AG10803 (cell line): ENCODE measurements at places on chromosomes 5 and 9.

GRCh38 chr5:75349663-75350062 is 12.6 kb downstream of the HMGCR start:
- DNase-seq: no peak

DNA sequence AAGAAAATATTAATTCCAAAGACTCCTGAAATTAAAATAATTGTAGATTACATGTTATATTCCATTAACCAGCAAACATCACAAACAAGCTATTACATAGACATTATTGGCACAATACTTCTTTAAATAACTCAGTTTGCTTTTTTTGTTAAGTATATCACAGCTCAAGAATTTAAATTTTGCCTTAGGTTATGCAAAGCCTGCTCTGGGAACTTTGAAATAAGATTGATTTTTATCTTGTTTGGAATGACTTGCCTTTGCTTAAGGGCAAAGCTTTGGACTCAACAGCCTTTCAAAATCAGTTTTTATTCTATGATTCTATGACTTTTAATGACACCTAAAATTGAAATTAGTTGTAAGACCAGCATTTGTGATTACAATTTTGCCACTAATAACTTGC is 78.2 kb downstream of the ALDH7A1 start:
- no peak for DNase-seq

- no peak for DNase-seq
These were observed 574.1 kb downstream of the EBF1 start for GRCh38 chr5:158525663-158526062.

DNA sequence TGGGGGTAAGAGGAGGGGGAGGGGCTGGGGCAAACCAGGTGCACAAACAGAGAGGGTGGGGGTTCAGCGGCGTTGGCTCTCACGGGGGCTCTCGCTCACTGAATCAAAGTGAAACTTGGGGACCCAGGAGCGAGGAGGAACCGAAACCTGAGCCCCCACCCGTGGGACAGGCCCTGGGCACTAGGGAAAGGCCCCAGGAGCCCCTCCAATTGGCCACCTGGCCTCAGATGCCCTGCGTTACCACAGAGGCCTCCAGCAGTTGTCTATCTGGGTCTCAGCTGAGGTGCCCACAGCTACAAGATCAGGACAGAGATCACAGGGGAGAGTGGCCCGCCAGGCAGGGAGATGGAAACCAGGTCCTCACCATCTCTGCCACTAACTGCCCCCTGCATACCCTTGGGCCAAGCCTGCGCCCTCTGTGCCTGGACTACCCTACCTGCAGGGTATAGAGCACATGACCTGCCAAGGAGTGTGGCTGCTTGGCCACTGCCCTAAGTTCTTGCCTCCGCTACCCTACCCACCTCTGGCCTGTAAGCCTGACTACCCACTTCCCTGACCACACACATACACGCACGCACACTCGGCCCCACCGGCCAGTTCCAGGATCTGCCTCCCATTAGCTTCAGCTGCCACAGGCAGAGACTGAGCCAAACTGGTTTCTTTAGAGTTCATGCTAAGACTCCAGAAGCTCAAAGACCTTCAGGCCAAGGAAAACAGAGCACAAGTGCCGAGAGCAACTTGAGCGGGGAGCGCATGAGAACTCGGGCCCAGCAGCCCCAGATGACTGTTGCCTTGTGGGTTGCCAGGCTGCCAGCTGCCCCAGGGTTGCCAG is 39.9 kb downstream of the PAX5 start:
- DNase-seq: no peak

- DNase-seq: peak; percentile 8
These were observed 659.8 kb upstream of the KLF4 start for GRCh38 chr9:108149326-108149725.

DNA sequence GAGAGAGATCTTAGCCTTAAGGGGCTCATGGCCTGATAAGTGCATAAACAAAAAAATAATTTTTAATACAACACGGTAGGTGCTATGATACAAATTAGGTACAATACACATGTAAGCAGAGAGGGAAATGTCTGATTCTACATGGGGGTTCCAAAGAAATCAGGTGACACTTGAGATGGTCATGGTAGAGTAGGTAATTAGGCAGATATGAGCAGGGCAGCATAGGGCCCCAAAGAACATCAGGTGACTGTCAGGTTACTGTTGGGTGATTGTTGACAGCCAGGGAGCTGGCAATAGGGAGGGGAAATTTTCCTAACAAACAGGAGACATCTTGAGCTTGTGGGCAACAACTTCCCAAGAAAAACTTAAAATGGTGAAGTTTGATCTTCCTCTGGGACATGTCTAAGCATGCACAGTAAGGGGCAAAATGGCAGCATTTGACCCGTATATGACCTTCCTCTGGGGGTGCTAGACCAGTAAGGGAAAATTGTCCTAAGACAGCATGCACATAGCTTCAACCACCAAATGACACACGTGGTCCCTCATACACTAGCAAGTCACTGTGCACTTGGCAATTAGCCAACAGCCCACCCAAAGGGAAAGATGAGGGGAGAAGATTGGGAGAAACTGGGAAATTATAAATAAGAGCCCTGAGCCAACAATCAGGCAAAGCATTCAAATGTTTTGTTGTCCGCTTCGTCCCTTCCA is 37.3 kb upstream of the TENT4A start:
- DNase-seq: no peak

GRCh38 chr5:94433397-94434163 is 184.8 kb downstream of the KIAA0825 start:
- DNase-seq: peak; percentile 95

DNA sequence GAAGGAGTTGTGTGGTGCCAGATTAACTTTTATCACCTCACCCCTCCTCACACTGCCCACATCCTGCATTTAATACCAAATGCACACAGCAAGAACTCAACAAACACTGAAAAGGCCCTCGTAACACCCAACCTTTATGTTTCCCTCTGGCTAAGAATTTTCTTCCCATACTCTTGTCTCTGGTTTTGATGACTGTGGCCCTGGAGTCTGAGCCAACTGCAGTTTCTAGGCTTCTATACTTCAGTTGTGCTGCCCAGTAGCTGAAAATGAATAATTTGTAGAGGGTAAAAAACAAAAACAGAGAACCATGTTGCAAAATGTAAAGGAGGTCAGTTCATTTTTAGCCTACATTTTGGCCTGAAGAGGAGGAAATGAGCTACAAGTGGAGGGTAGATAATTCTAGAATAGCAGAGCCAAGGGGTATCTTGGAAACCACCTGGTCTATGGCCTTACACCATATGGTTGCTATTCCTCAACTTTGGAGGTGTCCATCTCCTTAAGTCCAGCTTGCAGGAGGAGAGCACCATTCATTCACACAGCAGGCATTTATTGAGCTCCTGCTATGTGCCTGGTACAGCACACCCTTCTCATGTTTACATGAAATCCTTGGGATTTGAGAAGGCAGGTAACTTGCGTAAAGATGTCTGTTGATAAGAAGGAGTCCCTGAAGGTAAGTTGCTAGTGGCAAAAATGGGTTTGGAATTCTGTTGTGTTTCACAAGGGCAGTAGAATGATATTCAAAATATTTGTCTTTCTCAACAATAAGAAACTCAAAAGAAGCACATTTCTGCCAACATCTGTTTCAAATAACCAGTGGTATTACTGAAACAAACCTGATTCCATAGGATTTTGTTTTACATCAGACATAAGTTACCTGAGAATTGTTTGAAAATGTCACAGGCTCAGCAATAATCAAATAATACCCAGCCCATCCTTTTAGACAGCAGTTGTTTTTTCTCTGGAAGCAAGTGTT is 83.8 kb upstream of the TNFAIP8 start:
- DNase-seq: peak; percentile 67

- no peak for DNase-seq
These were observed 779 bp upstream of the VCAN start for GRCh38 chr5:83470526-83471404.

DNA sequence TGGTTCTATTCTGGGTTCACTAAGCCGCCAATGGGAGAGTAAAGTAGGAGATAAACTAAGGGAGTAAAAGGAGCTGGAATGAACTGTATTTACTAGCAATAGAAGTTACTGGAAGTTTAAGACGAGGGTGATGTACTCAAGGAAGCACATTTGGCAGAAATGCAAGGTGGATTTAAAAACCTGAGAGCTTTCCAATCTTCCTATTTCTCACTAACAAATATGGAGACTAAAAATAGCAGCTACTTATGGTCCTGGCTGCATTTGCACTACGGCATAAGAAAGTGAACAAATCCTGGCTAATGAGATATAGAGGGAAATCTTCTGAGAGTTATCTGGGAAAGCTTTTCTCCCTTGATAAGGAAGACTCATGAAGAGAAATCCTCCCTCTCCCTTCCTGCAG is 153.4 kb downstream of the TMEM161B start:
- DNase-seq: no peak

DNA sequence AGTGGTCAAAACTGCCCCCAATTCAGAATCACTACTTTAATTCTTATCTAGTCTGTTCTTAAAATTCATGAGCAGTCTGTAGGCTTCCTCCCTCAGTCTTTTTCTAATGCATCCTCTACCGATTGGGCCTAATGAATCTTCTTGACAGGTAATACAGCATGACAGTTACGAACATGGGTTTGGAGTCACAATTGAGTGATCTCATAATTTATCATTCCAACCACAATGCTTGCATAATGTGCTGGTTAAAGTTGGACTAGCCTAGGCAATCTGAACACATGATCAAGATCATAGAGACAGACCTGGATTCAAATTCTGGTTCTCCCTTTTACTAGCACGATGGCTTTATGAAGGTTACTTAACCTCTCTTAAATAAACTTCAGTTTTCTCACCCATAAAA is 33.1 kb upstream of the SETD9 start:
- DNase-seq: peak; percentile 3

- no peak for DNase-seq
These were observed 30.0 kb upstream of the TBC1D2 start for GRCh38 chr9:98285446-98285845.

DNA sequence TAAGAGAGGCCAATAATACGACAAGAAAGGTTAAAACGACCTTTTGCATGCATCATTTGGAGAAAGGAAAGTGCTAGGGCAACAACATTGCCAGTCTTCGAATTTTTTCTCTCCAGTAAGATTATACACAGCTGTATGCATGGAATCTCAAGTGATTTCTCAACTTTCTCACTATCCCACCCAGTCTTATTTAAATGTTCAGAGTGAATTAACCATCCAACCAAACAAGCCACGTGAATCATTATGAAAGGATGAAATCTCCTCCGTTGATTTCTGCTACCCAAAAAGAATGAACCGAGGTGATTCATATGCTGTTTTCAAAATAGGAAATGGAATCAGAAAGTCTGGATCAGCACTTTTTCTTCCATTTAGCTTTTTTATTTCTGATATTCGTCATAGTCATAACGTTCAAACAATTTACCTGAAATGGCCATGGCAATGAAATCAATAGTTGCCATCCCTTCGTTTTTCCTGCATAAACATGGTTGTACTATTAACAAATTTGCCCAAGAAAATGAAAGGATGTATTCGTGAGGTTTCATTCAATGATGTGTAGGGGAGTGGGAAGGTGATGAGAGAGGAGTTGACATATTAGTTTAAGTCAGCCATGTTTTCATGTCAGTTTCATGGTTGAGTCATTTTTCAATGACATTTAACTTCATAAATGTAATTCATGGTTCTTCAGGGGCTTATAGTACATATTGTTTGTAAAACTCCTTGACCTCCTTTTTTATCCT is 170.9 kb upstream of the WWC1 start:
- peak; percentile 62 for DNase-seq

- DNase-seq: peak; percentile 79
These were observed 484.9 kb downstream of the BNC2 start for GRCh38 chr9:16385590-16385989.

- no peak for DNase-seq
These were observed 3.8 kb downstream of the SPINK6 start for GRCh38 chr5:148206620-148207019.

GRCh38 chr9:110414471-110414870 is 76.8 kb upstream of the TXNDC8 start:
- DNase-seq: no peak

- DNase-seq: no peak
These were observed 717.8 kb downstream of the DTWD2 start for GRCh38 chr5:118270526-118270925.

GRCh38 chr5:151408591-151409230 is 38.7 kb upstream of the SLC36A1 start:
- DNase-seq: no peak

DNA sequence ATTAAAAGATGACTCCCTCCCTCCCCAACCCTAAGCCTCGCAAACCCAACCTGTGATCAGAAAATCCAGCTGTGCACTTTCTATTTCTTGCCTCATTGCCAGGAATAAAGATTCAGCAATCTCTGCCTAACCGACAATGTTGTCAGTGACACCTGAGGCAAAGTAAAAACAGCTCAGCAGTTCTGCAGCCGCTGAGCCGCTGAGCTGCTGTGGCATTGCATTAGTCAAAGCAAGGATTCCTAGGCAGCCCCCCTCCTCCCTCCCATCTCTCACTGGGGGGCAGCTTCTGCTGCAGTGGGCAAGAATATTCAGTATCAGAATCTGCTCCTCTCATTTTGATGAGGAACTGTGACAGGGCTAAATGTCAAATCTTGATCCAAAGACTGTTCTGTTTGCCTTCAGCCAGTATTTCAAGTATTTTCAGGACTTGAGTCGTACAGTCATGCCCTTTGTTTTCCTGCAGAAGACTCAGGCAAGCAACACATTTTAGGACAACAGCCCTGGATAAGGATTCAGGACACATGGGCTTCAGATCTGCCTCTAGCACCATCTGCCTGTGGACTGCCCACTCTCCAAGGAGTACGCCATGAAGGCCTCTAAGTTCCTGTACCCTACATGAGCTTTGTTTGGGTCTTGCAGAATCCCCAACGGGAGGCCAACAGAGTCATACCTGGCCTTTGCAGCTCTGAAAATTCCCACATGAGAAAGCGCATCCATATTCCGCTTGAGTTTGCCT is 41.1 kb upstream of the DAP start:
- DNase-seq: no peak

GRCh38 chr9:25537808-25538207 is 140.4 kb downstream of the TUSC1 start:
- DNase-seq: no peak

DNA sequence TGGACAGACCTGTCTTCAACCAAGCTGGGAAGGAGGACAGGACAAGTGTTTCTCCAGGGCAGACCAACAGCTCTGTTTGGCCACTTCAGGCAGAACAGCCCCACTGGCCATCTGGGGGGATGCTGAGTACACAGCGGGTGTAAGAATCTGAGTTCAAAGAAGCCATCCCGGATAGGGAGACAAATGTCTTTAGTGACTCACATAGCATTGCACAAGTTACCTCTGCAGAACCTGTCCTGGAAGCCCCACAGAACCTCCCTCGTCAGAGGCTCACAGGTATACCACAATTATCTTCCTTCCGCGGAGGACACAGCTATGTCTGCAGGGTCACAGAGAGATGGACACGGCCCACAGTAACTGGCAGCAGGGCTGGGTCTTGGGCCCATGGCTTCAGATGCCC is 2.0 kb downstream of the OR2V2 start:
- DNase-seq: no peak

DNA sequence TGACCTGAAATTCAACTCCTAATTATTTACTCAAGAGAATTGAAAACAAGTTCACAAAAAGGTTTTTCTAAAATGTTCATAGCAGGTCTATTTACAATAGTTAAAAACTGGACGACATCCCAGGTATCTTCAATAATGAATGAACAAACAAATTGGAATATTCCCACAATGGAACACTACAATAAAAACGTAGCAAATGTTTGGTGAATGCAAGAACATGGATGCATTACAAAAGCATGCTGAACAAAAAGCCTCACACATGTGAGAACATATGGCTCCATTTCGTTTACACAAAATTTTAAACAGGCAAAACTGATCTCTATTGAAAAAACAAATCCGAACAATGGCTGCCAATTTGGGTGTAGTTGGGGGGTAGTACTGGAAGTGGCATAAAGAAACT is 669.9 kb downstream of the MTRR start:
- DNase-seq: no peak
